ENCODE measurements at places on chromosomes 3 and 15.

DNA sequence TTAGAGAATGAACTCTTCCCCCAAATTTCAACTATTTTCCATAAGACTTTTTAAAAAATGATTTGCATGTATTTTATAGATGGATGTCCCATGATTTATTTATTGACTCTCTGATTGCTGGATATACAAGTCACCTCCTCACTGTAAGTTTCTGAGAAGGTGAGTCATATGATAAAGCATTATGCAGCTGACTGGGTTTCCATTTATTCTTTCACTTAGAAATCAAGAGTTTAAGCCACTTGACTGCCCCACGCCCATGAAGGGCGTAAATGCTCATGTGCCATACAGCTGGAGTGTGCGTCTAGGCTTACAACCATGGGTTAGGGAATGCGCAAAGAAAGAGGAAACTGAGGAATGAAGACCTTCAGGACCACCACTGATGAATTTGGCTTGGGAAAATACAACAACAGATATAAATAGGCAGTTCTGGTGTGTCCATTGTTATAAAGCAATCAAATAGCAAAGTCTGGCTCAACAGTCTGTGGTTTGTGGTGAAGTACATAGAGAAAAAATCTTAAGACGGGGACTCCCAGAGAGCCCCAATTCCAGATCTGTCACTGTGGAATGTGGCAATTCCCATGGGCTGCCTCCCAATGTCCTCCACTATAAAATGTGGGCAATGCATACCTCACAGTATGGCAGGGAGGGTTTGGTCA lies 20.3 kb downstream of the SLCO2A1 start:
- no peak for DNase-seq

- DNase-seq: no peak
Observed at GRCh38 chr3:14914779-14915117, 32.6 kb upstream of the NR2C2 start.

GRCh38 chr3:126958638-126959085 lies 24.3 kb upstream of the PLXNA1 start:
- DNase-seq: no peak

- peak; percentile 70 for DNase-seq
Observed at GRCh38 chr3:11335056-11335608, 62.9 kb downstream of the ATG7 start.

DNA sequence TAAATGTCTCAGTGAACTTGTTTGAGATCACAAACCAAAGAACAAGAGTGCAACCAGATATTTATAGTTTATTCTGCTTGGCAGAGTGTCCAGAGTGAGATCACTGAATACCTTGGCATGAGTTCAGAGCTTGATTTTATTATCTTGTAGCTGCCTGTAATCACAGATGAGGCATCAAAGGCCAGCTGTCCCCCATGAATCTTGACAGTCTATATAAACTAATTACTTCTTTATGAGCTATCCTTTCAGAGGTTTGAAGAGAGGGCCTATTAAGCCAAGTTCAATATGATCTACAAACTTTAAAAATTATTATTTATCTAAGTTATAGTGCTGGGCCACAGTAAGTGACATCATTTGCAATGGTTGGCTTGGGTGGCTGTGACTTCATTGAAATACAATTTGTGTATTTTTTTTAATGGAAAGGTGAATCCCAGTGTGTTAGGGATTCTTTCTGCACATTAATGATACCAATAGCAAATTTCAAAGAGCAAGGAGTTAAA lies 251.5 kb downstream of the CLSTN2 start:
- no peak for DNase-seq

Measured in T47D (cell line).